ENCODE measurements at places on chromosomes 11 and 22. TPM values are rescaled to one million over a fixed set of nuclear protein-coding genes. Genes with fewer than 3 reads are reported as not detected.

Gene CRYAB
- 0.85 TPM for total RNA-seq

Gene DYNC2H1
- 16.8 TPM for total RNA-seq

Gene HBE1
- total RNA-seq = not detected

Gene ADAMTS15
- 0.49 TPM for total RNA-seq

Gene RPS6KB2
- total RNA-seq = 68.8 TPM

Gene TRMT112
- total RNA-seq = 386 TPM

Gene SCN4B
- 4.9 TPM for total RNA-seq

Gene FGF3
- not detected for total RNA-seq

Gene RCE1
- total RNA-seq = 21.4 TPM

Gene VSIG10L2
- not detected for total RNA-seq

Gene SPON1
- not detected for total RNA-seq

Gene SPI1
- not detected for total RNA-seq

Gene GNAZ
- 0.27 TPM for total RNA-seq

Gene MYBPC3
- total RNA-seq = not detected

Gene GRIA4
- not detected for total RNA-seq

Gene PDHX
- total RNA-seq = 26.3 TPM

Gene SLC35F2
- total RNA-seq = 43.8 TPM

Gene LDHAL6A
- not detected for total RNA-seq

Gene PTPRCAP
- 0.32 TPM for total RNA-seq

Gene BTBD18
- total RNA-seq = not detected

Gene MMP12
- not detected for total RNA-seq

Gene SDF2L1
- total RNA-seq = 65.4 TPM

Gene SYT13
- not detected for total RNA-seq

Gene GSTT2B
- 5.2 TPM for total RNA-seq

Gene TMA7B
- total RNA-seq = not detected

Gene OR52I2
- total RNA-seq = not detected

Gene SLC17A6
- not detected for total RNA-seq

Gene UBQLN3
- total RNA-seq = not detected

Gene SLC6A5
- not detected for total RNA-seq

Gene FAM83F
- total RNA-seq = 25.9 TPM

Gene CASP1
- 47.5 TPM for total RNA-seq

Gene MS4A4E
- not detected for total RNA-seq

Gene OR51B2
- not detected for total RNA-seq

Gene RAB38
- 75.2 TPM for total RNA-seq

Gene VPREB1
- total RNA-seq = not detected

Gene FGF19
- 0.17 TPM for total RNA-seq

Gene VSIG2
- not detected for total RNA-seq

Gene TENM4
- total RNA-seq = 25.1 TPM

Gene RHOD
- total RNA-seq = 146 TPM

Gene MRGPRF
- 0.14 TPM for total RNA-seq

Gene SSTR3
- total RNA-seq = not detected

Gene INS
- total RNA-seq = not detected

Gene AMOTL1
- total RNA-seq = 182 TPM

Gene TSSK2
- not detected for total RNA-seq

Gene CDHR5
- not detected for total RNA-seq

Gene ALDH3B1
- not detected for total RNA-seq
